ENCODE measurements at places on chromosomes 2 and 18. TPM values are rescaled to one million over a fixed set of nuclear protein-coding genes. Genes with fewer than 3 reads are reported as not detected.

The GPR35 gene
- 0.54 TPM for total RNA-seq

The MYOM1 gene
- 412 TPM for total RNA-seq

The DUSP2 gene
- 1.4 TPM for total RNA-seq

The RUFY4 gene
- total RNA-seq = not detected

The ANKZF1 gene
- 29.4 TPM for total RNA-seq
